Left ventricle myocardium superior (tissue), 1 donor: ENCODE measurements at places on chromosomes 7 and 10. TPM values are rescaled to one million over a fixed set of nuclear protein-coding genes. Genes with fewer than 3 reads are reported as not detected.

Gene NUTM2D
- total RNA-seq: 5.6 TPM

Gene EPO
- not detected for total RNA-seq

DNA sequence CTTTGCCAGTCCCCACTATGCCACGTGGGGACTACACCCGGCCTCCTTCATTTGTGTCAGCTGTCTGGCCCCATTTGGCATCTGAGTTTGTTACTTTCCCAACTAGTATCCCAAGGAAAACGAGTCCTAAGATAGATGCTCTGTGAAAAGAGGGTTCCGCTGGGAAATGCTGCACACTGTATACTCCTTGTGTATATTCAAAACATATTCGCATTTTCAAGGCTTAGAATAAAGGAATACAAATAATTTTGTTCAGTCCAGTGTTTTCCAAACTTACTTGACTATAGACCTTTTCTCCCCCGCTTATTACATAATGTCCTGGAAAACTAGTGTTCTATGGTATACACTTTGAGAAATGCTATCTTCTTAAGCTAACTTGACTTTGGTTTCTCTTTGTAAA lies 167.8 kb upstream of the IMMP2L start:
- DNase-seq: no peak

- no peak for DNase-seq
Observed at GRCh38 chr10:69973678-69974077, 79.0 kb upstream of the MACROH2A2 start.

DNA sequence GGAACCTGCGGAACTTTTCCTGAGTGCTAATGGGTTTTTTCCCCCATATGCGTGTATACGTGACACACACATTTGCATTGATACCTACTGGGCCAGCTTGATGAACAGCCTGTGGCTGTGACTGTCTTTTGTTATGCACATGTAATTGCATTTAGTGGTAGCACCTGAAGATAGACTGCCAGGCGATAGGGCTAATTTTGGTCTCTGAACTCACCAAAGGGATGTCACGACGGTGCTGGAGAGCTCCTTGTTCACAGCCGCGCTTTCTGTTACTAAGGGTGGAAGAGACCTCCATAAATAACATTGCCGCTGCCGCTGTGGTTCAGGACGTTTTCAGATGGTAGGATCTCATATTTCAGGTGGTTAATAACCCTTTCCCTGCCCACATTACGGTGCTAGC lies 133.2 kb downstream of the CAMK1D start:
- no peak for DNase-seq

- no peak for DNase-seq
Observed at GRCh38 chr10:93962973-93963372, 30.8 kb upstream of the PLCE1 start.

- no peak for DNase-seq
Observed at GRCh38 chr7:121298831-121299239, 30.0 kb upstream of the WNT16 start.

DNA sequence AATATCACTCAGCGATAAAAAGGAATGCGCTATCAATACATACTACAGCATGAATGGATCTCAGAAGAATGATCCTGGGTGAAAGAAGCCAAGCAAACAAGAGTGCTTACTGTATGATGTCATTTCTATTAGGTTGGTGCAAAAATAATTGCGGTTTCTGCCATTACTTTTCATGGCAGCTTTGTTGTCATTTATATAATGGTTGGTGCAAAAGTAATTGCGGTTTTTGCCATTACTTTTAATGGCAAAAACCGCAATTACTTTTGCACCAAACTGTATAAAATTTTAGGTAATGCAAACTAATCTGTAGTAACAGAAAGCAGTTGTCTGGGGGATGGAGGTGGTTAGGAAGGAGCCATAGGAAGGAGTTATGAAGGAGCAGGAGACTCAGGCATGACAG lies 318.3 kb upstream of the ZMIZ1 start:
- no peak for DNase-seq

DNA sequence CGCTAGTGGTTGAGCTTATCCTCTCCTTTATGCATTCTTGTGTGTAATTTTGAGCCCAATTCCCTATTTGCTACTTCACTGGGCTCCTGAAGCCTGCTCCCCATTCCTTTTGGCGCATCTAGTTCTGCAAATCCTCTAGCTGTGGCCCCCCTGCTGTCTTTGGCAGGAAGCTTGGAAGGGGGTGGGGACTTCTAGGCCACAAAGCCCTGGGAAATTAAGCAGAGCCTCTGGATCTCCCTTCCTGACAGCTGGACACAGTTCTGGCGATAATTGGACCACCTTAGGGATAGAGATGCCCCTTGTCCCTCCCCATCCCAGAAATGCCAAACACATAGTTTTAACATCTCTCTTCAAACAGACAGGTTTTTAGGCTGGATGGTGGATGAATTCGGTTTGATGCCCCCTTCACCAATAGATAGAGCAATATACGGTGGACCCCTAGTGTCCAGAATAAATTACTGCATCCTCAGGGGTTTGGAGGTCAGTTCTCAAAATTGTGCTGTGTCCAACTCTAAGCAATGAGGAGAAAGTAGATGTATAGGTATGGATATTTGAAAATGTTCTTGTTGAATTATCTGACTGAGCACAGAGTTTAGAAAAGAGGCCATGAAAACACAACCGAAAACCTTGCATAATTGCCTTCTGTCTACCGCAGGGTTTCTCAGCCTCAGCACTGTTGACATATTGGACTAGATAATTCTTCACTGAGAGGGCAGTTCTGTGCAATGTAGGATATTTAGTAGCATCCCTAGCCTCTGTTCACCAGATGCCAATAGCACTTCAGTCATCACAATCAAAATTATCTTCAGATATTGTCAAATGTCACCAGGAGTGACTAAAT lies 75.5 kb downstream of the PAPSS2 start:
- DNase-seq: no peak

GRCh38 chr7:132121987-132122386 lies 454.3 kb downstream of the PLXNA4 start:
- no peak for DNase-seq

- DNase-seq: no peak
Observed at GRCh38 chr10:8315619-8316021, 261.1 kb downstream of the GATA3 start.

Gene GATA3
- 1.1 TPM for total RNA-seq

Gene ST8SIA6
- 7.4 TPM for total RNA-seq

GRCh38 chr7:134018306-134018705 lies 108.8 kb upstream of the LRGUK start:
- no peak for DNase-seq

Gene MAP3K8
- total RNA-seq: 7.4 TPM

DNA sequence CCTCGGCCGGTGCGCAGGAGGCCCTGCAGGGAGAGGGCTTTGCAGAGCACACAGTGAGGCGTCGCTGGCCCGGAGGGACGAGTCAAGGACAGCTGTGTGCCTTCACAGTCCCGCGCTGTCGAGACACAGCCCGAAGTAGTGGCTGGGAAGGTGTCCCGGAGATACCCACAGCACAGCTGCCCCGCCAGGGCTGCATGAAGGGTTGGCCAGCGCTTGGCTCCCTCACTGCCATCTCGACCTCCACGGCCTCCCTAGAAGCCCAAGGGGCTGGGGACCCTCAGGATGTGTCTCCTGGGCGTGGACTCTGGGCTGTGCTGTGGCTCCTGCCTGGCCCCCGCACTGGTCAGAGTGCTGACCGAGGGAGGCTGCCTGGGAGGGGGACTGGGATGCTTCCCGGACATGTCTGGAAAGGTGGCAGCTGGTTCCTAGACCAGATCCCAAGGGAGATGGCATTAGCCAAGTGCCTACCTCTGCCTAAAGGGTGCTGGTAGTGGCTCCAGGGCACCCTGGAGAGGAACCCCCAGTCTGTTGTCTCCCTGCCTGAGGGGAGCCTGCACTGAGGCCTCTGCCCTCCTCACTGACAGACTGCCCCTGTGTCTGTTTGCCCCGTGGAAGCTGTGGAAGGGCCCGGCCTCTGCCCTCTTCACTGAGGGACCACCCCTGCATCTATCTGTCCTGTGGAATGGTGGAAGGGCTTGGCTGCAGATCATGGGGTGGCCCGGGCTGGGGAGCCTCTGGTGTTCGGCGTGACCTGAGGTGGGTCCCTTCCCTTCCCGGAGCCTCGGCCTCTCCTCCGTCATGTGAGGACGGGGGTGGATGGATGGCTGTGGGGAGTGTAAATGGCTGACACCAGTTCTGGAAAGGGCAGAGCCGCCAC lies 5.8 kb downstream of the ELFN1 start:
- DNase-seq: peak; percentile 28

DNA sequence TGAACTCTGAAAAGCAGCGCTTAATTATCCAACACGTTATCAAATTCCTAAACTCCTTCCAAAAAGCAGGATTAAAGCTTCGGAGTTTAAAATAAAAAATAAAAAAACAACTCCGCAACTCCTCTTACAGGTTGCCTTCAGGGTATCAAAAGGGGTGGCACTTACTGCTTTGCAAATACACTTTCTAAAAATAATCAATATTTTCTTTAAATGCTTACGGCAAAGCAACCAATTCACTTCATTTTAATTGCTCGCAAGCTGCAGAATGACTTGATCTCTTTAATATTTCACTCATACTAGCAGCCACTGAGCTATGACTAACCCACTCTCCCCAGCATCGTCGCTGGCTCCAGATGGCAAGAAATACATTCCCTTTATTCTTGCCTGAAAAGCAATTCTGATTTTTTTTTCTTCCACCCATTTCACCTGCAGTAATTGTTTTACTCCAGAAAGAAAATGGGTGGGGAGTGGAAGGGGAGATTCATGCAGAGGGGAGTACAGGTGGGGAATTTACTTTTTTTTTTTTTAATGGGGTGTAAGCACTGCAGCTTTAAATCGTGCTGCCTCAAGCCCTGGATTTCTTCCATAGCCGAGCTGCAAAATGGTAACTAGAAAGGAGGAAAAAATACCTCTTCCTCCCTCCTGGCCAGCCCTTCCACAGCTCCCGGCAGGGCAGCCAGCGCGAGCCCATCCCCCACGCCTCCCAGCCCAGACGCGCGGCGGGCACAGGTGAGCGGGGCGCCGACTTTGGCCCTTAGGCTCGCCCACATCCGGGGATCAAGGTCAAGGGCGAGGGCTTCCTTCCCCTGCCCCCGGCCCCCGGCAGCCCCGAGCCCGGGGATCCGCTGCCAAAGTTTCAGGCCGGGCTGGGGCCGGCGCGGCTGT lies 54.2 kb upstream of the FHIP2A start:
- DNase-seq: peak; percentile 67

Gene CYP3A5
- 0.25 TPM for total RNA-seq

Gene PON1
- not detected for total RNA-seq

- no peak for DNase-seq
Observed at GRCh38 chr7:44971902-44972441, 6.8 kb downstream of the MYO1G start.

- no peak for DNase-seq
Observed at GRCh38 chr10:55460008-55460407, 659.0 kb upstream of the PCDH15 start.

DNA sequence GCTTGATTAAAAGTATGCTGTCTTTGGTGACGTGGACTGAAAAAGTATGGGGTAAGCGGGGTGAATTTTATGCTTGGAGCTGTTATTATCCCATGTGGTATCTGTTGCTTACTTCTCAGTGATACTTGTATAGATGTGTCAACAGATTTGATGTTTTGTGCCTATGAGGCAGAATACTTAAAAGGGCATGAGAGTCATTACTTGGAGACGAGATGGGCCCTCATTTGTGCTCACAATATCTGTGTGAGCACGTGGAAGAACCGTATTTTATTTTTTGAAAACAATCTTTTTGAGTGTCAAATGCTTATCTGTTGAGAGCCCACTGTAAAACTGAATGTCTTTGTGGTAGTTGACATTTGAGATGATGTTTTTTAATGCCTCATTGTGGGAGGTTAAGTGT lies 281.9 kb downstream of the EXOC4 start:
- no peak for DNase-seq

Gene SMARCD3
- total RNA-seq: 132 TPM

DNA sequence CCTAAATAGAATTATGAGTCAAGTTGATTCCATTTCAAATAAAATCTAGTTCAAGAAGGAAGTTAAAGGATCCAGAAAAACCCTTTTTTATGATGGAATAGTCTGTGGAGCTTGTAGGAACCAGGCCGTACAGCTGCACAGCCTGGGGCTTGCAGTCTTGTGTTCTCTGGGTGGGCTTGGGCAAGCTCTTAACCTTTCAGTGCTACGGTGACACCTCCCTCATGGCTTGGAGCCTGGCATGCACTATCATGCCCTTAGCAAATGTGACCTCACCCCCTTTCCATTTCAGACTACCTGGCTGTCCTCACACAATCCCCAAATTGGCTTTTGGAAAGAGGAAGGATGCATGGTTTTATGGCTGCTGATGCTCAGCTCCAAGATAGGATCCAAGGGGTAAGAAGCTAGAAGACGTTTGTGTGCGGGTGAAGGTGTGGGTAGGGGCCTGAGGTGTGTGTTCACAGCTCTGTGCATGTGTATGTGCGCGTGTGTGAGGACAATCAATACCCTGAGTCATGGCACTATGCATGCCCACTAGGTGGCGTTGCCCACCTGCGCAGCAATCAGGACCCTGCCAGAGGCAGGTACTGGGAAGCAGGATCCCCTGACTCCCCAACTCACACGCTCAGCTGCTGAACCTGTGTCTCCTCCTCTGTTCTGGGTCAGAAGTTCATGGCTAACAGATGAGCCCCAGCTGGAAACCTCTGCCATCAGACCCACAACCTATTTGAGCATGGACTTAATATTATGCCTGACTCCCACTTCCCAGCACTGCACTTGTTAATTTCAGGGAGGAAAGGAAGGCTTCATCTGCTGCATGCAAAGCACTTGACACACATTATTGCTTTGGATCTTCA lies 113.4 kb downstream of the PTPN20 start:
- peak; percentile 75 for DNase-seq
